ENCODE measurements at places on chromosomes 11 and 22.

DNA sequence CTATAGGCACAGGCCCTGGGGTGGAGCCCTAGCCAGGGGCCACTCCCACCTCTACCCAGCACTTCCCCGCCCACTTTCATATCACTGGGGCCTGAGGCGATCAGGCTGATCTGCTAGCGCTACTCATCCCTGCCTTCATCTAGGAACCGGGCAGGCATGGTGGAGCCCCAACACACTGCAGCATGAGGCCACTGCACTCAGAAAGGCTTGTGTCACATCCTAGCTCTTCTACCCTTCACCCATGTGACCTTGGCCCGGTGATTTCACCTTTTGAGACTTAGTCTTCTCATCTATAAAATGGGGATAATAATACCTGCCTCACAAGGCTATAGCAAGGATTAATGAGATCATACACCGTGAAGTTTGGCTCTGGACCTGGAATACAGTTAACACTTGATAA lies 18.1 kb upstream of the GDPD5 start:
- DNase-seq: no peak

DNA sequence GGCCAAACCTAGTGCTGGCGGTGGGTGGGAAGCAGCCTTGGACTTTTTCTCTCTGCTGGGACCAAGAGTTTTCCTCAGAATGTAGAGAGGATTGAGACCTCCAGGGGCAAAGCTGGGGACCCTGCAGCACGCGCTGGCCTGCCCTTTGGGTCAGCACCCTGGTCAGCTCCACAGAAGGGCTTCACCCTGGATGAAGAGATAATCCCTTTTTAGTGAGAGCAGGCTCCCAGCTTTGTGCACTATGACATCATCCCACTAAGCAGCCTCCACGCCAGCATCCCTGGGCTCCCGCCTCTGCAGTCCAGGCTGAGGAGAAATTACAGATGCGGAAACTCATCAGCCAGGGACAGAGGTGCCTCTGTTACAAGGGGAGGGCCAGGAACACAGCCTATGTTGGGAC lies 23.5 kb downstream of the DRICH1 start:
- no peak for DNase-seq

DNA sequence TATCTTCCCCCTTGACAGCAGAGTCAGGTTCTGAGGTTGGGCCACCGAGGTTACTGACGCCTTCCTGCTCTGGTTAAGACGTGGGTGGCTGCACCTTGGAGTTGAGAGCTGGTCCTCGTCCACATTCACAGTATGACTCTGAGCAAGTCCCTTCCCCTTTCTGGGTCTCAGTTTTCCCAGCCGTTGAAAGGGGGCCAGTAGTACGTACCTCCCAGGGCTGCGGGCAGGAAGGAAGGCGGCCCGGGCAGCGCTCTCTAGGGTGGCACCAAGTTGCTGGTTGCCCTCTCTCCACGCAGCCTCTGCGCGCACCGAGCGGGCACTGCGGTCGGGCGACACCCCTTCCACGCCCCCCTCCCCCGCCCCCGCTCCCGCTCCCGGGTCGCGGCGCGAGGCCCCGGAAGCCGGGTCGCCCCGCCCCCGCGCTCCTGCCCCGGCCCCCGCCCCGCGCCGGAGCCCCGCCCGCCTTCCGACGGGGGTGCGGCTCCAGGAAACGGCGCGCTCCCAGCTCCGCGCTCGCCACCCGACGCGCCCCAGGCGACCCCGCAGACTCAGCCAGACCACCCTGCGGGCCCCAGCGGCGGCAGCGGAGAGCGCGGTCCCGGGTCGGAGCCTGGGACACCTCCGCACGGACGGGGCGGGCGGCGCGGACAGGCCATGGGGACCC lies at the start of gene EHBP1L1:
Gene EHBP1L1, plus strand, starts transcription at position 486 of the 664 bp plus-strand sequence. CDS start 250 bp downstream, outside the sequence.
- DNase-seq: no peak

- peak; percentile 77 for DNase-seq
These were observed at the start of gene CNTN5 for GRCh38 chr11:99020352-99021225. TSS of gene CNTN5 (plus strand) at chr11:99020949.

DNA sequence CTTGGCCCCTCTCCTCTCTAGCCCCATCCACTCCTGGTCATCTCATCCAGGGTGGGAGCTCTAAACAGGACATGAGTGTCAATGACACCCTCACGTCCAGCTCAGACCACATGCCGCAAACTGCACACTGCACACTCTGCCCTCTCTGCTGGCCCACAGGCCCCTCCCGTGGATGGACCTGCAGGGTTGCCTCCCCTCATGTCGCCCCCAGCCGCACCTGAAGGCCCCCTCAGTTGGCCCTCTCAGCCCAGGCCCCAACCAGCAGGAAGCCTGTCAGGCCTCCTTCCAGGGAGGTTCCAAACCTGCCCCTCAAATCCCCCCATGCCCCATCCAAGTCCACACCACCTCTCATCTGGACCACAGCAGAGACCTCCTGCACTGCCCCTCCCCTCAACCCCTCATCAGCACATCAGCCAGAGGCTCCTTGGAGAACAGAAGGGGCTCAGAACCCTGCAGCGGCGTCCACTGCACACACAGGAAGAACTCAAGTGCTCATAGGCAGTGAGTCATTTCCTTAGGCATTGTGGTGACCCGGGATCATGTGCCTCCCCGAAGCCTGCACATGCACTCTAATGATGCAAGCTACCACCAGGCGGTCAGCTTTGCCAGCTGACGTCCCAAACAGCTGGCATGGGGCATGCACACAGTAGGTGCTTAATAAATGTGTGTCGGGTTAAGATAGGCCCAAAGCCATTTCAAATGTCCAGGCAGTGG lies 12.9 kb upstream of the CDKN1C start:
- no peak for DNase-seq

DNA sequence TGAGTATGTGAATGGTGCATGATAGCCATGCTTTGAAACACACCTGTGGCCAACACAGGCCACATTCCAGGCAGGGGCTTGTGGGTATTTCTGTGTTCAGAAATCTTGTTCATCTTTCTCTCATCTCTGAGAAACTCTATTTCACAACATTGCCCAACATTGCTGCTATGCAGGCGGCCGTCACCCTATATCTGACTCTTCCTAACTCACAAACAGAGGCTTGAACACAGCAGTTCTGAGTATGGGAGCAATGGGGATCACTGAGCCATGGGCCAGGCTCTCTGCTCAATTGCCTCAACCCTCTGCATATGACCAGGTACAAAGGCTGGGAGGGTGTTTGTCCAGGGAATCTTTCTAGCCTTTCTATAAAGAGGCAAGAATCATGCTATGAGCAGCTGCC lies 259.9 kb downstream of the BUD13 start:
- no peak for DNase-seq

DNA sequence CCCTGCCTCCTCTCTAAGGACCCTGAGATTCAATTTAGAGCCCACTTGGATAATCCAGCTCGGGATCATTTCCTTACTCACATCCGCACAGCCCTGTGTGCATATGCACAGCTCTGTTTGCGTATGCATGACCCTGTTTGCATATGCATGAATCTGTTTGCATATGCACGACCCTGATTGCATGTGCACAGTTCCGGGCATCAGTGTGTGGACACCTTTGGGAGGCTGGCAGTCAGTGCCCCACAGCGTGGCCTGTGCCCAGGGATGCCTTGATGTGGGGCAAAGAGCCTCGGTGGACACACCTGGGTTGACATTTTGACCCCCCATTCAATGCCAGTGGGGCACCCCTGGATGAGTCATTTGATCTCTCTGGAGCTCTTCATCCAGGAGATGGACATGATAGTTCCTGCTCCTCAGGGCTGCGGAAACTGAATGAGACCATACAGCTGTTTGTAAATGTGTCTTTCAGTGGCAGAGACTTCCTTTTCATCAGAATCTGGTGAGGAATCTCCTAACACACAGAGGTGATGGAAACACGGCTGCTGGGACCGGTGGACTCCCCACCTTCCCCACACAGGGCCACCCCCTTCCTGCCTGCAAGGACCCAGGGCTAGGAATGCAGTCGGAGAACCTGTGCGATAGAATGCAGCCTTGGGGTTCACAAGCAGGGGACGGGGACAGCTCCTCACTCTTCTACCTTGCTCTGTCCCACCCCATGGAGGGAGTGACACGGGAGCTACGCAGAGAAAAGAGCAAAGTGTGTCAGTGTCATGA lies 41.2 kb downstream of the MYEOV start:
- no peak for DNase-seq

- DNase-seq: no peak
These were observed 7.5 kb downstream of the SYN3 start for GRCh38 chr22:33050614-33051182.

DNA sequence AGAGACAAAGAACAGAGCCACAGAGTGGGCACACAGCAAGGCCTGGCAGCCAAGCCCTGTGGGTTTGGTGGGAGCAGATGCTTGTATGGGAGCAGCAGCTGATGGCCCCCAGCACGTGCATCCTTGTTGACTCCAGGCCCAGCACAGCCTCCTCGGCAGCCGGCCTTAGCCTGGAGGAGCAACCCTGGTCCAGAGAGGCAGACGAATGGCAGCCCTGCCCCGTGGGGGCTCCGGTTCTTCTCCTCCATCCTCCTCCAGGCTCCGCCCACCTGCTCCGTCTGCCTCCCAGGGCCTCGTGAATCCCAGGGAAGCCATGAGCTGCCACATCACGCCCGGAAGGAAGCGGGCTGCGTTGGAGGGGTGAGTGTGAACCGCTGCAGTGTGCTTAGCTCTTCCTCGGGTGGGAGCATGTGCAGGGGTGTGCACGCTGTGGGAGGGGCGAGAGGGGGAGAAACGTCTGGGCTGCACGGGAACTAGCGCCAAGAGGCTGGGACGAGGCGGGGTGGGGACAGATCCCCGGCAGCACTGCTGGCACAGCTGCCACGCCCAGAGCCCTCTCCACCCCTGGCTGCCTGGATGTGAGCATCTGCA lies 36.3 kb upstream of the JAM3 start:
- no peak for DNase-seq

- no peak for DNase-seq
These were observed 31.6 kb downstream of the SLC36A4 start for GRCh38 chr11:93166194-93166593.

GRCh38 chr11:123233280-123233974 lies 38.4 kb upstream of the CLMP start:
- DNase-seq: no peak

GRCh38 chr11:36098853-36099375 lies 155.1 kb downstream of the LDLRAD3 start:
- DNase-seq: no peak

DNA sequence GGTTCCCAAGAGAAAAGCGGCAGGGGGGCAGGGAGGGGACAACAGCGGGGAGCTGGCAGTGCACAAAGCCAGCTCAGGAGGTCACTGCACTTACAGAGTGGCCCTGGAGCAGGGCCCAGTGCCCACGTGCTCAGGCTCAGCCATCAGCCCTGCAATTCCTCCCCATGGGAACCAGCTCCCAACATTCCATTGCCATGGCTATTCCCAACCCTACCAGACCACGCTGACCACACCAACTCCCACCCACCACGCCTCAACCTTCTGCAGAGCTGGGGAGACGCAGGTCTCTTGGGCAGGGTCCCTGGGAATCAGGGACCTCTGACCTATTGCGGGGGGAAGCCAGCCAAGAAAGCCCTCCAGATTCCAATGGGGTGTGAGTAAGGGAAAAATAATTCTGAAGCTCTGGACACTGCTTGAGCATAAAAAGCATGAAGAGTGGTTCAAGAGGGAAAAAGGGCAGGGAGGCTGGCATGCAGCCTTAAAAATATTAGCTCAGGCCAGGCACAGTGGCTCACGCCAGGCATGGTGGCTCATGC lies 38.3 kb upstream of the TFIP11 start:
- no peak for DNase-seq

DNA sequence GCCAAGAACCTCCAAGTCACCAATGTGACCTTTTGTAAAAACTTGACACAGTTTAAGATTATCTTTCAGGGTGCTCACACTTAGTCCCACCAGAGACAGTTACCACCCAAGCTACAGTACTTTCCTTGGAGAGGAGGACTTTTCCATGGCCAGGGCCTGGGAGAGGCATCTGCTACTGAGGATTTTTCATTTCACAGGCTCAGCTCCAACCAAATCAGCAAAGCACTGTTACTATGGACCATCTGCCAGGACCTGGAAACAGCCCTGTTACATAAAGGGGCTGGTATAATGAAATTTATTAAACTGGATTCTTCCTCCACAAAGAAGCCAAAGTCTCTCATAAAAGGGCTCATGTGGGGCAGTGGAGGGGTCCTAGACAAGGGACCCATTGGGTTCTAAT lies 38.6 kb downstream of the SERGEF start:
- no peak for DNase-seq

GRCh38 chr11:80320226-80320625 lies 879.4 kb upstream of the TENM4 start:
- no peak for DNase-seq

- no peak for DNase-seq
These were observed 29.9 kb downstream of the GUCY1A2 start for GRCh38 chr11:106988151-106989077.

DNA sequence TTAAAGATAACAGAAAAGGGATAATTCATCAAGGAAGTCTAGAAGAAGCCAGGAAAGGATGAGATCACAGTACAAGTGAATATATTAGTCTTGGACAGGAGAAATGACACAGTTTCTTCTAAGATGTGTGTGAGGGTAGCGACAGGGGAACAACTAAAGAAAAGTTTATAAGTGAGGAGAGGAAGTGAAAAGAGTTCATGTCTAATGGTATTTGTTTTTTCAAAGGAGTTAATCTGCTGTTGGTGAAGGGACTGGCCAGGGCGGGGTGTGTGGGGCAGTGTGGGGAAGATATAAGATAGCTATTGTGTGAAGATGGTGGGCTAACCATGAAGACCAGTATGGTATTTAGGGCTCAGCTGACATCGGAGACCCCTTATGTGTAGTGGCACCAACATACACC lies 7.6 kb upstream of the PPFIBP2 start:
- DNase-seq: no peak

DNA sequence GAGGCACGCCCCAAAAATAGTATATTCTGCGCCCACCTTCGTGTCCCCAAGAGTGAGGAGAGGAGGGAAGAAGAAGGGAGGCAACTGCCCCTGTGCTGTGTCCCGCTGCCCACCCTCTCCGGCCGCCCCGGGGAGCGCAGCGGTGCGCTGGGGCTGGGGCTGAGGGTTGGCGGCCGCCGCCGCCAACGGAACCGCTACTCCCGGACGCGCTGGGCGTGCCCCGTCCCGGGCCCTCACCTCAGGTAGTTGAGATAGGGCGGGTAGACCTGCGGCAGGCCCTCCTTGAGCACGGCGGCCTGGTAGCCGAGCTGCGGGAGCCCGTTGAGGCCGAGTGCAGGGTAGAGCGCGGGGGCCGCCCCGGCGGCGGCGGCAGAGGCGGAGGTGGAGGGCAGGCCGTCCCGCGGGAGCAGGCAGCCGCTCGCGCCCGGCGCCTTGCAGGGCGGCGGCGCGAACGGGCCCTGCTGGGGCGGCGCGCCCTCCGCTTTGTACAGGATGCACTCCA lies 2.4 kb downstream of the PGR start:
- DNase-seq: no peak

DNA sequence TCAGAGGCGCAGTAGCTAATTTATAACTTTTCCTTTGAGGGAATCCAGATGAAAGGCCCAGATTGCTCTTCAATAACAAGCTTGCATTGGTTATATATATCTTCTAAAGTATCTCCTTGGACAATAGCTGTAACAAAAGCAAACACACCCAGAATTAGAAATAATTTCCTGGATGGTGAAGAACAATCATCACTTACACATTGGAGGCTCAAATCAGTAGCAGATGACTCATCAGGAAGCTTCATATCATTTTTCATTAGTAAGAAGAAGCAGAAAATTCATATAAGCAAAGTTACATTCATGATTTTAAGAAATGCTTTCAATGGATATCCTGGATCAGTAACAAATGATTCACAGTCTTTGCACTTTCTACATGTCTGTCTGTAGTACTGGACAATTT lies 173.6 kb upstream of the CCDC90B start:
- DNase-seq: no peak

Measured in NCI-H1105 (cell line).